ENCODE measurements at places on chromosomes 4 and X.

- no peak for DNase-seq
These were observed 282.5 kb upstream of the PCDH10 start for GRCh38 chr4:132866616-132867015.

GRCh38 chrX:104112326-104112951 lies at the start of gene ZCCHC18:
TSS of gene ZCCHC18 (plus strand) at chrX:104112523. CDS start at chrX:104114112, 1,589 bp downstream.
- DNase-seq = peak; percentile 35

- DNase-seq = no peak
These were observed 52.2 kb downstream of the ANK2 start for GRCh38 chr4:113101669-113102068.

GRCh38 chr4:182074810-182075209 lies 168.4 kb upstream of the TENM3 start:
- no peak for DNase-seq

- DNase-seq = no peak
These were observed 247.9 kb downstream of the HNRNPD start for GRCh38 chr4:82125787-82126297.

All from DMS153 (cell line).